Progenitor cell of endocrine pancreas (in vitro differentiated cells): ENCODE measurements at places on chromosomes 5 and 9. TPM values are rescaled to one million over a fixed set of nuclear protein-coding genes. Genes with fewer than 3 reads are reported as not detected.

The FAM221B gene
- not detected in 2 replicates for total RNA-seq

- no peak overlapping the region for H3K27ac ChIP-seq
- no peak overlapping the region for H3K4me3 ChIP-seq
- H3K4me1 ChIP-seq: peaks cover 21% of the 10 kb centered on the region
- no peak for DNase-seq
Measured at GRCh38 chr9:106857811-106858470, 5.0 kb upstream of the ZNF462 start.

DNA sequence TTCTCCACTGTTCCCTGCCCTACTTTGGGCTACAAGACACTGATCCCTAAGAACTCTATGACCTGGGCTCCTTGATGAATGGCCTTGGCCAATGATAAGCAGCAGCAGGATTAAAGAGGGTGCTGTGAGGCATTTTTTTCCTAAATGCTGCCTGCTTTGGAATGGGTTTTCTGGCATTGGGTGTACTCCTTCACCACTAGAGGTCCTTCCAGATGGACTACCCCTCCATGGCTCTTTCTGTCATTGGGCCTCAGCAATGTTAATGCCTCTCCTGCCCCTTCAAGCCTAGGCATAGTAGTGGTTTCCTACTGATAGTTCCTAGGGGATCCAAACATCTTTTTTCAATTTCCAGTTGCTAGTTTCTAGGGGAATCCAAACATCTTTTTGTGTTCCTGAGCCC, 319.3 kb upstream of the RPS23 start:
- H3K27me3 ChIP-seq: no peaks in the 10 kb centered on the region
- no peaks in the 10 kb centered on the region for H3K36me3 ChIP-seq
- peaks cover 45% of the 10 kb centered on the region for H3K4me1 ChIP-seq
- no peak overlapping the region for H3K27ac ChIP-seq
- H3K4me3 ChIP-seq: no peak overlapping the region

GRCh38 chr5:76732405-76733048, 16.6 kb downstream of the F2R start:
- H3K27me3 ChIP-seq: no peaks in the 10 kb centered on the region
- DNase-seq: no peak
- H3K27ac ChIP-seq: peak overlapping the region; percentile 62
- H3K4me3 ChIP-seq: no peak overlapping the region

- DNase-seq: no peak
- H3K27ac ChIP-seq: no peak overlapping the region
- peaks cover 10% of the 10 kb centered on the region for H3K4me1 ChIP-seq
- no peaks in the 10 kb centered on the region for H3K36me3 ChIP-seq
- no peaks in the 10 kb centered on the region for H3K27me3 ChIP-seq
Measured at GRCh38 chr5:129412721-129413120, 47.4 kb upstream of the ADAMTS19 start.

- H3K4me1 ChIP-seq: peaks cover 7% of the 10 kb centered on the region
- no peaks in the 10 kb centered on the region for H3K27me3 ChIP-seq
- DNase-seq: no peak
- H3K27ac ChIP-seq: no peak overlapping the region
- H3K36me3 ChIP-seq: no peaks in the 10 kb centered on the region
- no peak overlapping the region for H3K4me3 ChIP-seq
Measured at GRCh38 chr5:61277190-61277589, 54.9 kb upstream of the ZSWIM6 start.

The UGT3A1 gene
- 5.2 and 5.6 TPM in 2 replicates for total RNA-seq

DNA sequence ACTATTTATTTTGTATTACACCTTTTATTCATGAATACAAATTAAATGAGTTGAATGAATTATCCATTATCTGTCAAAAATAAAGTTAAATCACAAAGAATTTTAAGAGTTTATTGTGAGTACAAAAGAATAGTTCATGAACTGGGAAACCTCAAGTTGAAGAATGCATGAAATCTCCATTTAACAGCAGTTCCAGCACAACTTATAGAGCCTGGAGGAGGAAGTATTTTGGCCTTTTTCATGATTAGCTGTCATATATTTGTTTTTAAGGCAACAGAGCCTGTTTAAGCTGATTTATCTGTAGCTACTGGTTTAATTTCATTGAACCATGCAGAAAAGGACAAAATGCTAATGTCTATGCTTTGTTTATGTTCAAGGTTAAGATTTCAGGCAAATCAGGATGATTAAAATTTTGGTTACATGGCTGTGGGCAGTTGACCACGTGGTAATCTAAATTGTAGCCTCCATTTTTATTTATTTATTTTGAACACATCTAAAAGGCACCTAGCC, 12.2 kb downstream of the SPINK1 start:
- H3K4me3 ChIP-seq: no peak overlapping the region
- H3K4me1 ChIP-seq: peaks cover 13% of the 10 kb centered on the region
- H3K27ac ChIP-seq: peak overlapping the region; percentile 11

GRCh38 chr9:755454-756381, 85.8 kb upstream of the DMRT1 start:
- no peaks in the 10 kb centered on the region for H3K36me3 ChIP-seq
- H3K27me3 ChIP-seq: no peaks in the 10 kb centered on the region
- H3K27ac ChIP-seq: no peak overlapping the region
- peaks cover 14% of the 10 kb centered on the region for H3K4me1 ChIP-seq
- no peak overlapping the region for H3K4me3 ChIP-seq

The ZNF883 gene
- total RNA-seq: 14.1 and 16.5 TPM in 2 replicates

- H3K4me1 ChIP-seq: no peaks in the 10 kb centered on the region
- no peak overlapping the region for H3K27ac ChIP-seq
- no peaks in the 10 kb centered on the region for H3K27me3 ChIP-seq
- DNase-seq: no peak
- no peak overlapping the region for H3K4me3 ChIP-seq
Measured at GRCh38 chr5:175847503-175847902, 23.9 kb upstream of the CPLX2 start.

DNA sequence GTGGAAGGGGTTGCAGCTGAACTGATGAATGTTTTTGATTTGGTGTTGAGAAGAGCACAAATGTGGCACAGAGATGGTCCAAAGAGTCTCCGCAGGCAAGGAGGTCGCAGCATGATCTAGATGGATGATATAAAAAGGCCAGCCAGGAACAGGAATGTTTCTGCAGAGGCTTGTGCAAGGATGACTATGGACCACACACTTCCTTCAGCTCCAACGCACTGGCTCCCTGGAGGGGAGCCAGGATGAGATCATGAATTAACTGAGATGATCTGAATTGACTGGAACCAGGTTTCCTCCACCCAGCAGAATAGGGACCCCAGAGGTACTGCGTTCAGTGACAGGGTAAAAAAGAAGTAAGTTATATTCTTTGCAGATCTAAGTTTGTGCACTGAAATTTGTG, 89.0 kb downstream of the ARSB start:
- no peak overlapping the region for H3K27ac ChIP-seq
- H3K4me3 ChIP-seq: no peak overlapping the region
- no peak for DNase-seq
- peaks cover 12% of the 10 kb centered on the region for H3K36me3 ChIP-seq
- H3K4me1 ChIP-seq: peaks cover 14% of the 10 kb centered on the region

The PDE8B gene
- total RNA-seq: 2.6 and 4.0 TPM in 2 replicates

DNA sequence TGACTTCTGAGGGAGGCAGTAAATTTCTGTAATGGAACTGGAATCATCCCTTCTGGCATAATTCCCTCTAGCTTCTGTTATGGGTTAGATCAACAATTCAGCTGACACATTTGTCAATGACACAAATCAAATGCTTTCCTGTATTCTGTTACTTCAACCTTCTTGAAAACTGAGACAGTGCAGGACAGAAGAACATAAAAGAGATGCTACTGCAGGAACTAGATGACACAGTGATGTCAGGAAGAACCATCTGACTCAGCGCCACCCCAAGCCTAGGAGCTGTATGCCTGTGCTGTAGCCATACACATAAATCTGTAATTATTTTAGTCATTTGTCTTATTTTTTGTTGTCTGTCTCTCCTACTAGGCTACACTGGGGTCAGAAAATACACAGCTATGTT, 18.2 kb upstream of the CEP120 start:
- H3K27ac ChIP-seq: no peak overlapping the region
- DNase-seq: no peak
- no peaks in the 10 kb centered on the region for H3K36me3 ChIP-seq

The PTPRD gene
- total RNA-seq: 115 and 124 TPM in 2 replicates

DNA sequence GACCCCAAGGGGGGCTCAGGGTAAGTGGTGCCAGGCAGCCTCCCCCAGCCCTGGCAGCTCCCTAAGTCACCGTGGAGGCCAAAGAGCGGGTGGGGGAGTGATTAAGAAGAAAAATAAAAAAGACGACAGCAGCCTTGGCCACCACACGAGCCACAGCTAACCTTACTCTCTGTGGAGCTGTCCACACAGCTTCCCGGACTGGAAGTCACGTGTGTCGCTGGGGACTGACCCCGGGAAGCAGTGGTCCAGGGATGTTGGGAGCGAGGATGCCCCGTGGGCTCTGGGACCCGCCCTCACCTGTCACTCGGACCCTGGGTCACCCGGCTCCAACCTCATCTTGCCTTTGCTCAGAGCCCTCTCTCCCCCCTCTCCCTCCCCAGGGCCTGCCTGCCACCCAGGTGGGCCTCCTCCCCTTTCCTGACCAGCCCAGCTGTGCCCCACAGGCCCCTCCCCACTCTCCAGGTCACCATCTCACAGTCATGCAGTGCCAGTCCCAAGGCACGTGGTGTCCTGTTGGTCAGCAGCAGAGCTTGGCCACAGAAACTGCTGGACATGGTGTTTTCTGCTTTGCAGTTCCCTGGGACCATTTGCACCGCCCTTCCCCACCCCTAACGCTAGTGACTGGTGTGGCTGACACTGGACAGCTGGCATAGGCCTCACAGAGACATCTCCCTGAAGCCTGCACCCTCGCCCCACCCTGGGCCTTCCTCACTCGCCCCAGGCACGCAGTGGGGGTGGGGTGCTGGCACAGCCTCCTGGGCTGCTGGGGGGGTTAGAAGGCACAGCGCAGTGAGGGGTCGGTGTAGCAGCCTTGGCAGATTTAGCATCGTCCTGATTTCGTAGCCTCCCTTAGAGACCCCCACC, 9.8 kb upstream of the EXOC3 start:
- H3K27ac ChIP-seq: no peak overlapping the region
- peaks cover 4% of the 10 kb centered on the region for H3K4me1 ChIP-seq
- no peak for DNase-seq
- peaks cover 6% of the 10 kb centered on the region for H3K27me3 ChIP-seq

- H3K4me3 ChIP-seq: no peak overlapping the region
- H3K36me3 ChIP-seq: no peaks in the 10 kb centered on the region
- no peak overlapping the region for H3K27ac ChIP-seq
- peaks cover 13% of the 10 kb centered on the region for H3K4me1 ChIP-seq
- no peak for DNase-seq
Measured at GRCh38 chr5:20102293-20102692, 114.3 kb upstream of the CDH18 start.

The ACSL6 gene
- 0.19 and 0.36 TPM in 2 replicates for total RNA-seq

- H3K4me3 ChIP-seq: no peak overlapping the region
- no peaks in the 10 kb centered on the region for H3K27me3 ChIP-seq
- DNase-seq: no peak
- no peak overlapping the region for H3K27ac ChIP-seq
- peaks cover 33% of the 10 kb centered on the region for H3K4me1 ChIP-seq
- H3K36me3 ChIP-seq: no peaks in the 10 kb centered on the region
Measured at GRCh38 chr5:54869691-54870090, 115.7 kb downstream of the ESM1 start.

- H3K27me3 ChIP-seq: peaks cover 42% of the 10 kb centered on the region
- H3K4me1 ChIP-seq: no peaks in the 10 kb centered on the region
- no peak overlapping the region for H3K4me3 ChIP-seq
- H3K36me3 ChIP-seq: no peaks in the 10 kb centered on the region
- H3K27ac ChIP-seq: no peak overlapping the region
Measured at GRCh38 chr5:2582507-2582906, 169.0 kb downstream of the IRX2 start.

GRCh38 chr9:123410281-123410910, 54.4 kb downstream of the CRB2 start:
- peaks cover 11% of the 10 kb centered on the region for H3K4me1 ChIP-seq
- H3K27me3 ChIP-seq: peaks cover 23% of the 10 kb centered on the region
- H3K27ac ChIP-seq: no peak overlapping the region

The CORO2A gene
- 6.0 and 7.0 TPM in 2 replicates for total RNA-seq

DNA sequence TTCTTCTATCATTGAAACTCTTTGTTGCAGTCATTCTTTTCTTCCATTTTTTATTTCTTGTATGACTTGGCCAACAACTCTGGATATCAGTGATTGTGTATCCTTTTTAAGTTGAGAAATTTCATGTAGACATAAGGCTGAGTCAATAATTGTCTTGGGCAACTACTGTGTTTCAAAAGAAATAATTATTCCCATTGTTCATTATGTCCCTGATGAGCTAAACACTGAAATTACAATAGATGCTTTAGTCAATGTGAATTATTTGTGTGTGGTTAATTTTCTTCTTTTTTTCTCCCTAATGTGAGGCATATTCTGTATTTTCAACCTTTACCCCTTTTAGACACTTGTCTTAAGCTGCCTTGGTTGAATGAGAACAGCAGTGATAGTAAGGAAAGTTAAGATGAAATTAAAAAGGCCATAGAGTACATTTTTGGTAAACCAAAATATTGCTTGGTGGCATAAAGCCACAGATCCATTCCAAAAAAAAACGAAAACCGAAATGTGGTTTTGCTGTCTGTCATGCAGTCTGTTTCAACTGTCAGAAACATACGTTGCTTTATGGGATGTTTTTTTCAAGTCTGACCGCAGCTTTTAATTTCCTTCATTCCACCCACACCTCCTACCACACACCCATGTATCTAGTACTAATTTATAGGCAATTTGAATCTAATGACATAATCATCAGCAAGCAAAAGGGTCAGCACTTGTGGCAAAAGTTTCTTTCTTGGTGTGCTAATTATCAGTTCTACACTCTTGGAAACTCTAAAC, 21.1 kb downstream of the TLE4 start:
- H3K4me3 ChIP-seq: no peak overlapping the region
- peaks cover 8% of the 10 kb centered on the region for H3K4me1 ChIP-seq
- no peak for DNase-seq
- H3K27ac ChIP-seq: no peak overlapping the region
- peaks cover 17% of the 10 kb centered on the region for H3K36me3 ChIP-seq

- peaks cover 3% of the 10 kb centered on the region for H3K27me3 ChIP-seq
- no peak for DNase-seq
- H3K36me3 ChIP-seq: no peaks in the 10 kb centered on the region
Measured at GRCh38 chr9:83144492-83144891, 81.5 kb upstream of the RASEF start.

DNA sequence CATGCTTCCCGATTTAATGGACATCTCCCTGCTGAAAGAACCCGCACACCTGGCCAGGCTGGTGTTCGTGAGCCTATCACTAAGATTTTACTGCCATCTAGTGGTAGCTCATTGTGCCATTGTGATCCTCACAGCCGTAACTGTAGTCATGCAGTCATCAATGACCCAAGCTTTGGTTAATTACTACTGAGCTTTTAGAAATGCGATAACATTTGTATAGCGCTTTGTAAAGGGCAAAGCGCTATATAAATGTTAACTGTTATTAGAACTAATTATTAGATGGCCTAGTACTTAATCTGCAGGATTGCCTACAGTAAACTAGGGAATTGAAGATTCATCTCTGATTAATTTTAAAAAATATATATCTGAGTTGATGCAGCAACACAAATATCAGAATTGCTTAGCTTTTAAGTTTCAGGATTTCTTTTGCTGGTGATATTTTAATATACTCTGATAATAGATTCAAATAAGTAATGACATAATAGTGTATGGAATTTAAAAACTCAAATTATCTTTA, 90.2 kb downstream of the HACD4 start:
- peak overlapping the region; percentile 30 for H3K27ac ChIP-seq
- no peak overlapping the region for H3K4me3 ChIP-seq
- peaks cover 2% of the 10 kb centered on the region for H3K4me1 ChIP-seq
- H3K27me3 ChIP-seq: no peaks in the 10 kb centered on the region
